ENCODE measurements at places on chromosomes 11 and 22.

DNA sequence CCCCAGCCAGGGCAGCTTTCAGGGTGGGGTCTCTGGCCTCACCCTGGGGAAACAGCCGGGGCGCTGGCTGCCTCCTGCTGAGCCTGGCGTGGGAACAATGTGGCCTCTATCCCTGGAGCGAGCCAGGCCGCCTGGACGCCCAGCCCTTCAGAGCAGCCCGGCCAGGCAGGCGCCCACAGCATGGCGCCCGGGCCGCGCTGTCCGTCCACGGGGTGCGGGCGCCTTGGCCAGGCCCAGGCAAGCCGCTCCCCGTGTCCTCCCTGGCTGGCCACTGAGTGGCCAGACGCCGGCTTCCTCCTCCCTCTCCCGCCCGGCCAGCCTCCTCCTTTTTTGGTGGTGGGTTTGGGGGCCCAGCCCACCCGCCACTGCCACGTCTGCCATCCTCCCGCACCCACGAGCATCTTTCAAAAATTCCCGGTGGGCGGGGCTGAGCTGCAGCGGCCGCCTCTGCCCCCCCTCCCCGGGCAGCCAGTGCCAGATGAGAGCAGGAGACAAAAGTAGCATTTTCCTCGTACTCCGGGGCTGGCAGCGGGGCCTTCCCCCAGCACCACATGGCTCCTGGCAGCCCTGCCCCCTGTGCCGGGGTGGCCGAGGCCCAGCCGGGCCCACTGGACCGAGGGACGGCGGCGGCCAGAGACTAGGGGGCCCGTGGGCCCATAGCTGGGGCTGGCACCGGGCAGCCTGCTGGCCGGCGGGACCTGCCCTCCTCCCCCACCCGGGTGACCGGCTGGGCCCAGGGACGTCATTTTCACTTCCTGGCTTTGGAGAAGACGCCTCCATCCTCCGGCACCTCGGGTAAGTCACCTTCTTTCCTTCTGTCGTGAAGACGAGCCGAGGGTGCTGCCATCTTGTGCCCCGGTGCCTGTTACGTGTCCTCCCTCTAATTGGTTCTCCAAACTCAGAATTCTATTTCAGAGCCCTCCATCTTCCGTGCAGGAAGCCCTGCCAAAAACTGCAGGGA lies 70.2 kb upstream of the PPARA start:
- DNase-seq, result no peak

- no peak for DNase-seq
Observed at GRCh38 chr11:12140186-12140793, 29.9 kb downstream of the MICAL2 start.

DNA sequence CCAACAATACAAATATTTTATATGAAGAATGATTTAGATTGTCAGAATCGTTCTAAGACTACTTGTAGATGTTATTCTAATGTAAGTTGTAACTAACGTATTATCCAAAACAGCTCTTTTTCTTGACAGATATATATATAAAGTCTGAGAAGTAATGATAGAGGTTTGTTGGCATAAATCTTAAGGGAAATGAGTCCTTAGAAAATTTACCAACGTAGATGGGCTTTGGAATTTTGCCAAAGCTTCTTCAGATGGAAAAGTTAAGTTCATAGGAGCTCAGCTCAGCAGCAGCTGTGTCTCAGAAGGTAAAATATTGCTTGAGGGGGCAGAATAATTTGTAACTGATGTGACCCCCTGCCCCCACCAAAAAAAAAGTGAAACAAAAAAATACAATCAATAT lies 66.7 kb downstream of the BID start:
- no peak for DNase-seq

GRCh38 chr11:44313761-44314489 lies 4.0 kb upstream of the ALX4 start:
- DNase-seq, result no peak

GRCh38 chr11:241634-242033 lies 4.9 kb downstream of the PSMD13 start:
- DNase-seq, result no peak

DNA sequence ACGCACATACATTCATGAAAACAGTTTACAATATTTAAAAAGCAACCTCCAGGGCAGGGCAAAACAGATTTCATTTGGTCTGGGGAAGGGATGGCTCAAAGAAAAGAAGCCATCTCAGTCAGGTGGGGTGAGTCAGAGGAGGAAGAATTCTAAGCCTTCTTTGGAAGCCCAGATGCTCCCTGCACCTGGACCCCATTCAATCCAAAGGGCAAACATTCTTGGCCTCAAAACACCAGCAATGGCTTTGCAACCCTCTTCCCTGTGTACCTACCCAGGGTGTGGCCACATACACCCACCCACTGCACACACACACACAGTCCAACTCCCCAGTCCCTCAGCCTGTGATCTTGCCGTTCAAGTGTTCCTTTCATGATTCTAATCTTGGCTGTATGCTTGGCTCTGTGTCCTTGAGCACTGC lies 2.0 kb downstream of the KCNE3 start:
- no peak for DNase-seq

GRCh38 chr11:116771935-116772334 lies 852 bp downstream of the BUD13 start:
- DNase-seq, result no peak

DNA sequence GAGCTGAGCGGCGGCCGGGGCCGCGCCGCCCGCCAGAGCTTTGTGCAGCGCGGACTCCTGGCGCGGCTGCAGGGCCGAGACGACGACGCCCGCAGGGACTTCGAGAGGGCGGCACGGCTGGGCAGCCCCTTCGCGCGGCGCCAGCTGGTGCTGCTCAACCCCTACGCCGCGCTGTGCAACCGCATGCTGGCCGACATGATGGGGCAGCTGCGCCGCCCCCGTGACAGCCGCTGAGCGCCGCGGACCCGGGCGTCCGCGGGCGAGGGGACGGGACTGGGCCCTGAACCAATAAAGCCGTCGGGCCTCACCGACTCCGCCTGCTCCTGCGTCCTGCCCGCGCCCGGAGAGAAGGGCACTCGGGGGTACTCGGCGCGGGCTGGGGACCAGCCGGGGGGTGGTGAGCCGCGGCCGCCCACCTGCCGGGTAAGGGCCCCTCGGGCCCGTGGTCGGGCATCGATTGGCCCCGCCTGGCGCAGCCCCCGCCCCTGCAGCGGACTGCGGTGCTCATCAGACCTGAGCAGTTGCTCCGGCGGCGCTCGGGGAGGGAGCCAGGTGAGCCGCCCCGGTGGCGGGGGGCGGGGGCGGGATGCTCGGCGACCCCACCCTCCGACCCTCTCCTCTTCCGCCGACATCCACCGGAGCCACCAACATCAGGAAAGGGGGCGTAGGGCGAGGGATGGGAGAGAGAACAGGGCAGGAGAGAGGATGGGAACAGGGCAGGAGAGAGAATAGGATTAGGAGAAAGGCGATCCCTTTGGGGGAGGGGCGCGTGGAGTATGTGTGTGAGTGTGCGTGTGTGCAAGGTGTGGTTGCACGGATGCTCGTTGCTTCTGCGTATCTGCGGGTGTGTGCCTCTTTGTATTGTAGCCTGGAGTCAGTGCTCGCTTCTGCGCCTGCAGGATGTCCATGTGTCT lies at the start of gene TMEM25:
TSS of gene TMEM25 (plus strand) at position 510 of the 914 bp plus-strand sequence. CDS start 610 bp downstream, outside the sequence.
- peak; percentile 67 for DNase-seq

DNA sequence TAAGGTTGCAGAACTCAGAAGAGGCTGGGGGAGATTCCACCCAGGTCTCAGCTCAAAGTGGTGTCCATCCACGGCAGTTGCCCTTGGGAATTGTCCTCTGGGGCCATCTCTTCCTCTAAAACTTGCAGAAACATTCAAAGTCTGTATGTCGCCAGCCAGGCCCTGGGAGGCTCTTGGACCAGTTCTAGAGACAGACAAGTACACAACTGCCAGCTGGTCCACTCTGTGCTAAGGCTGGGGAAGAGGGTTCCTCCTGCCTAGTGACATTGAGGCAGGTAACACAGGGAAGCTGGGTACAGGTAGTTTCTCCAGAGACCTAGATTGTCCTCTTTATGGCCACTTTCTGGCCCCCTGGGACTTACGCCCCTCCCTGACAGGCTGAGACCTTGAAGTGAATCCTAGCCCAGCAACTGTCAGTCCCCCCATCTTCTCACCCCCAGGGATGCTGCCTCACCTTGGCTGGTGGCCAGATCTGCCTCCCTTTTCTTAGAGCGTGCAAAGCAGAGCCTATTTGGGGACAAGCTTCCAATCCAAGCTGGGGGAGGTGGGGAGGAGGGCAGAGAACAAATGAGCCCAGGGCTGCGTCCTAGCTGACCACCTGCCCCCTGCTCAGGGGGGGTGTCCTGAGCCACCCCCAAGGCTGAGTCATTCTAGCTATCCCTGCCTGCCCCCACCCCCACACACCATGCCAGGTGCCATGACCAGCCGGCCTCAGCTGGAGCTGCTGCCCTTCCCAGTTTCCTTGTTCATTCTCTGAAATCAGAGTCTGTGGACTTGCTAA lies 8.4 kb downstream of the FAM83F start:
- DNase-seq, result no peak

DNA sequence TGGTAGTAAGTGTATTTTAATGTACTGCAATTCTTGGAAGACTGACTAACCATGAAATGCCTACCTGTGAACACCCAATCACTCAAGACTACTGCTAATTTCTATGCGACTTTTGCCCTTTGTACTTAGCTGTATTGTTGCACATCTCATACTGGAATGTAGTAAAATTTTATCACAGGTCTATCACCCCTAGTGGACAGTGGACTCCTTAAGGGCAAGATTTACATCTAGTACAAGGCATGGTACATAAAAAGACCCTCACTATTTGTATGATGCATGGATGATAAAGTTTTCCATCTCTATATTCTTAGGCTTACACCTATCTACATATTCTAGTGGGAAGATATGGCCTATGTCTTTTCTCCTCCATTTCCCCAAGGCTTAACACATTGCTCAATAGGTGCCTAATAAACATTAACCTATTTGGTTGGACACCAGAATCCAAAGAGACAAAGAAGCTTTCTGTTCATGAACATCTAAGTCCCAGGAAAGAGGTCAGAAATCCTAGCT lies 26.1 kb downstream of the SERGEF start:
- no peak for DNase-seq

DNA sequence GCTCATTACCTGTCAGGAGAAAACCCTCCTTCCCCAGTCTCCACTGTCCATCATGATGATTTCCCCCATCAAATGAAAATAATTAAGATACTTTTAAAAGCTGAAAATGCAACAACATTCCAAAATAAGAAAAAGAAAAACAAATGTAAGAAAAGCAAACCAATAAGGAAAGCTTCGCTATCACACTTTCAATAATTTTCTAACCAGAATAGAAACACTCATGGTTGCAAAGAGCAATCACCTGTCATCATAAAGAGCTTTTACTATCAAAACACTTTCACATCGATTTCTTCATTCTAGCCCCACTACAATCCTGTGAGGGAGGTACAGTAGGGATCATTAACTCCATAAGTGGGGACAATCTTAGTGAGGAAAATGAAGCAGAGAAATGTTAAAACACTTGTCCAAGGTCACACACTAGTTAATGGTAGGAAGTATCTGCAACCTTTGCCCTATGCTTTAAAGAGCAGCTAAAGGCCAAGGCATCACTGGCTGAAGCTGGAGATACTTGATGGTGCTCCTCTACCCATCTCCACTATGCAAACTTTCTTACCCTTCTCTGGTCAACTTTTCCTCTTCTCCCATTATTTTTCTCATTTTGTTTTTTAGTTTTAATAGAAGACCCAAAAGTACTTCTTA lies 2.6 kb downstream of the RBM4B start:
- DNase-seq, result peak; percentile 67

- DNase-seq, result no peak
Observed at GRCh38 chr22:36977401-36977861, 41.8 kb downstream of the TST start.

DNA sequence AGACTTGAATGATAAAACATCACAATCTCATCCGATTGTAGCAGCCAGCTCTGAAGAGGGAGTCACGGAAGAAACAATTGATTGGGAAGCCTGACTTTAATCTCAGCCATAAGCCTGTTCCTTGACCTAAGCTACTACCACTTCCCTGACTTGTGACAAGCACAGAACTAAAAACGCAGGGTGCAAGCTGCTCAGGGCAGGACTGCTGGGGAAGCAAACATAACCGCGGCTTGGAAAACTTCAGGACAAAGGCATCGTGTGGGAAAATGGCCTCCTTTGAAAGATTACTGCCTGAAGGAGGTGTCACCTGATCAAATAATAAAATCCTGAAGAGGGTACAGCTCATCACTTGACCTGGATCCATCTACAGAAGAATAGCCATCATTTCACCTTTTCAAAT lies 595.3 kb upstream of the CADM1 start:
- DNase-seq, result no peak

DNA sequence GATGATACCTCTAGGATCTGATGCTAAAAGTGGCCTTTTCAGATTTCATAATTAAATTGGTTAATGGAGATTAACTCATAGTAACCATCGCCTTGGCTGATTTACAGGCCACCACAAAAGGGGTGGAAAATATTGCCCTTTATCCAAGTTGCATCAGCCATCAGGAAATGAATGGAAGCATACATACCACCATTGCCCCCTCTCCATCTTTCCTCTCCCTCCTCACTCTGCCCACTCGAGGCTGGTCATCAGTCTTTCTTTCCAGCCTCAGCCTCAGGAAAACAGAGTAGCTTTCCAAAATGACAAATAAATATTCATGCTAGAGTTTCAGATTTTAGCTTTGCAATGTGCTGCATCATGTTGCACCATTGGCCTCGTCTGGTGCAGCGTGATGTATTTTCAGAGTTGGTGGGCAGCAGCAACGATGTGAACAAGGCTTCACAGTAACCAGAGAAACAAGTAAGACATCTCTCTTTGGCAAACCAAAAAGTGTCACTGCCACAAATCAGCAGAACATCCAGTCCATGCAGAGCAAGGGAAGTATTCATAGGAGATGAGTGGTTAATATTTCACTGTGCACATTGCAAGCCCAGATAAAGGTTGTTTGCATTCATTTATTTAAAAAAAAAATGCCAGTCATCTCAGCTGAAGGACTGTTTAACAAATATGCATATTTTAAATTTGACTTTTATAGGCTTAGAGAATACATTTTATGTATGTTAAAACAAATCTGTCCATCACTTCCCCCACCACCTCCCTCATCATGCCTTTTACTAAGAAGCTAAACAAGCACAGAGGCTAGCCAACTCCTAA lies 136.7 kb upstream of the FAT3 start:
- DNase-seq, result no peak

- no peak for DNase-seq
Observed at GRCh38 chr22:29216873-29217666, 11.4 kb downstream of the EMID1 start.

GRCh38 chr11:94725097-94725496 lies 43.1 kb upstream of the AMOTL1 start:
- no peak for DNase-seq

Data from NCI-H187 (cell line).